Hepatocyte (in vitro differentiated cells): ENCODE measurements at places on chromosomes 13 and 19. TPM values are rescaled to one million over a fixed set of nuclear protein-coding genes. Genes with fewer than 3 reads are reported as not detected.

DNA sequence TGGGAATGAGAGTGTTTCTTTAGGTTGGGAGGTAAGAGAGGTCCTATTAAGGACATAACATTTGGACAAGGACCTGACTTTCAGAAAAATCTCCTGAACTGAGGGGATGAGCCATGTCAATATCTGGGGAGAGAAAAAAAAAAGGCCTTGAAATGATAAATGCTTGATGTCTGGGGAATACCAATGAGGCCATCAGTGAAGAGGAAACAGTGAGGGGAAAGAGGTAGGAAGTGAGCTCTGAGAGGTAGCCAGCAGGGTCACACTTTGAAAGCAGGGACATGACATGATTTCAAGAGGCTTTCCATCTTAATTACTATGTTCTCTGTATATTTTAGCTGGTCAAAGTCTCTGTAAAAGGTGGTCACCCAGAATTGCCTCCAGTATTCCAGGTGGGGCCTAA lies 9.9 kb upstream of the UBE2L5 start:
- H3K4me1 ChIP-seq: peaks cover 8% of the 10 kb centered on the region
- DNase-seq: no peak
- no peaks in the 10 kb centered on the region for H3K27me3 ChIP-seq

DNA sequence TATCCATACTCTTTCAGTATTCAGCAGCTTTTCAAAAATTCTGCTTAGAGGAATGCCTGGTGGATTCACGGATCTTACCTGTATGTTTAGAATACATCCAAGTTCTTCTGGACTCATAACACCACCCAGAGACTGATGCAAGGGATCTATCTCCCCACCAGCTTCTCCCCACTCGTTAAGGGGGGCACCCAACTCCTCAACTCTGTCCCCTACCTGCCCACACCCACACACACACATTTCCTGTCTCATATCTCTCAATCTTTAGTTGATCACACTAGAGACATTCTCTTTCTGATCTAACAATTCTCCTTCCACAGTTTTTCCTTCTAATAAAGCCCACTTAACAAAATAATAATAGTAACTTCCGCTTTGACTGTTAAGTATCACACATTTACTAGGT lies 110.1 kb downstream of the DLEU7 start:
- no peaks in the 10 kb centered on the region for H3K4me1 ChIP-seq
- H3K27me3 ChIP-seq: no peaks in the 10 kb centered on the region
- no peak overlapping the region for H3K4me3 ChIP-seq
- no peaks in the 10 kb centered on the region for H3K36me3 ChIP-seq

GRCh38 chr19:3047496-3048189 lies 14.7 kb downstream of the TLE5 start:
- peak overlapping the region; percentile 60 for H3K4me3 ChIP-seq
- H3K27me3 ChIP-seq: no peaks in the 10 kb centered on the region
- H3K36me3 ChIP-seq: no peaks in the 10 kb centered on the region
- DNase-seq: peak; percentile 93
- peak overlapping the region; percentile 84 for H3K27ac ChIP-seq
- H3K4me1 ChIP-seq: peaks cover 12% of the 10 kb centered on the region

- no peaks in the 10 kb centered on the region for H3K36me3 ChIP-seq
- DNase-seq: no peak
- H3K27me3 ChIP-seq: no peaks in the 10 kb centered on the region
- peak overlapping the region; percentile 82 for H3K27ac ChIP-seq
- peaks cover 6% of the 10 kb centered on the region for H3K4me1 ChIP-seq
These were observed 26.3 kb upstream of the ZNF83 start for GRCh38 chr19:52664461-52664860.

GRCh38 chr19:366951-367350 lies 22.4 kb upstream of the MIER2 start:
- no peaks in the 10 kb centered on the region for H3K27me3 ChIP-seq
- no peak overlapping the region for H3K27ac ChIP-seq
- H3K4me1 ChIP-seq: no peaks in the 10 kb centered on the region
- H3K36me3 ChIP-seq: no peaks in the 10 kb centered on the region

- H3K36me3 ChIP-seq: no peaks in the 10 kb centered on the region
- DNase-seq: no peak
- peaks cover 13% of the 10 kb centered on the region for H3K4me1 ChIP-seq
These were observed 43.4 kb downstream of the COL4A2 start for GRCh38 chr13:110350509-110350908.

DNA sequence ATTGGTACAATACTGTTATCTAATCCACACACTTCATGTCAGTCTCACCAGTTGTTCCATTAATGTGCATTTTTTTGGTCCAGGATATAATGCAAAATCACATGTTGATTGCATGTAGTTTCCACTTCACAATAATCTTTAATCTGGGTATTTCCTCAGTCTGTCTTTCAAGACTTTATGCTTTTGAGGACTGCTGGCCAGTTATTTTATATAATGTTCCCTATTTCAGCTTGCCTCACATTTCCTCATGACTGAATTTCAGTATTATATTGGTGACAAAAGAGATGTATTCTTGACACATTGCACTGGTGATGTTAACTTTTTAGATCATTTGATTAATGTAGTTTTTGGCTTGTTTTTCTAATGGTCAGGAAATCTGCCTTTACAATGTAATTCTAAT lies 368.3 kb downstream of the IRS2 start:
- H3K4me3 ChIP-seq: no peak overlapping the region
- no peak overlapping the region for H3K27ac ChIP-seq
- no peaks in the 10 kb centered on the region for H3K36me3 ChIP-seq
- H3K4me1 ChIP-seq: no peaks in the 10 kb centered on the region
- no peak for DNase-seq

DNA sequence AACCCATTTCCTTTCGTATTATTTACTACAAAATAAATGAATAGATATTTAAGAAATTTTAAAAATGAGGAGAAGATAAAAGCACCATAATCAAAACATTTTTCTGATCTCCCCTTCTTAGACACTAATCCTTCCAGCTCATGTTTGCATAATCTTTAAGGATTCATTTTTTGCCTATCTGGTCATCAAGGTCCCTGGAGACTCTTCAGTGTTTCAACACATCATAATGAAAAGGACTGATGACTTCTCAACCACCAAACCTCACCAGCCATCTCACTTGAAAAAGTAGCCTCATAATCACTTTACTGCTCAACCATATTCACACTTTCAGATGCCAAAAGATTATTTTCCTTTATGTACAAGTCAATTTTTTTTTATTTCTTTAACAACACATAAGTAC lies 80.1 kb downstream of the DCLK1 start:
- no peaks in the 10 kb centered on the region for H3K4me1 ChIP-seq
- no peak overlapping the region for H3K4me3 ChIP-seq
- H3K27me3 ChIP-seq: peaks cover 9% of the 10 kb centered on the region
- DNase-seq: no peak
- H3K27ac ChIP-seq: no peak overlapping the region

DNA sequence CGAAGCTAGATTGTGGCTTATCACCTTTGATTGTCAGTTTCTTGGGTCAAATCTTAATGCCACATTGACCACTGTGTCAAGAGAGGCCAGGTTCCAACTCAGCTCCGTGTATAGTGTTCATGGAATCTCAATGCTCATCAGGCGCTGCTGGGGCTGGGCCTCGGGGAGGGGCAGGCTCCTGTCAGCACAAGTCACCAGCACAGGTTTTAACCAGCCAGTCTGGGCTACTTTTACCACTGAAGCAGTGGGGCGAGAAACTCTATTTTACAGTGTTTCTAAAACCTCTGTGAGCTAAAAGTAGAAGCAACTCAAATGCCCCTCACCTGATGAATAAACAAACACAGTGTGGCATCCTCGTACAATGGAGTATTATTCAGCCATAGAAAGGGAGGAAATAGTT lies 118.7 kb upstream of the GJB6 start:
- no peaks in the 10 kb centered on the region for H3K36me3 ChIP-seq
- DNase-seq: no peak
- no peak overlapping the region for H3K27ac ChIP-seq
- H3K4me1 ChIP-seq: no peaks in the 10 kb centered on the region

The COL4A2 gene
- polyA plus RNA-seq: 220 and 221 TPM in 2 replicates

The KLK13 gene
- 0.52 and 1.0 TPM in 2 replicates for polyA plus RNA-seq

The PSPN gene
- polyA plus RNA-seq: 1.5 and 2.7 TPM in 2 replicates

The ZNF443 gene
- polyA plus RNA-seq: 1.9 and 3.2 TPM in 2 replicates

The DCAF15 gene
- 16.4 and 19.0 TPM in 2 replicates for polyA plus RNA-seq

The BICRA gene
- 3.4 and 5.4 TPM in 2 replicates for polyA plus RNA-seq

The VSTM2B gene
- 0.34 and 1.1 TPM in 2 replicates for polyA plus RNA-seq

The TBXA2R gene
- polyA plus RNA-seq: 1.2 and 2.0 TPM in 2 replicates

The BST2 gene
- 129 and 195 TPM in 2 replicates for polyA plus RNA-seq

The KRTDAP gene
- polyA plus RNA-seq: 0.97 and 1.6 TPM in 2 replicates
